ENCODE measurements at places on chromosomes 5 and 9.

GRCh38 chr5:75567710-75568109 is 43.5 kb upstream of the ANKDD1B start:
- no peak for DNase-seq

DNA sequence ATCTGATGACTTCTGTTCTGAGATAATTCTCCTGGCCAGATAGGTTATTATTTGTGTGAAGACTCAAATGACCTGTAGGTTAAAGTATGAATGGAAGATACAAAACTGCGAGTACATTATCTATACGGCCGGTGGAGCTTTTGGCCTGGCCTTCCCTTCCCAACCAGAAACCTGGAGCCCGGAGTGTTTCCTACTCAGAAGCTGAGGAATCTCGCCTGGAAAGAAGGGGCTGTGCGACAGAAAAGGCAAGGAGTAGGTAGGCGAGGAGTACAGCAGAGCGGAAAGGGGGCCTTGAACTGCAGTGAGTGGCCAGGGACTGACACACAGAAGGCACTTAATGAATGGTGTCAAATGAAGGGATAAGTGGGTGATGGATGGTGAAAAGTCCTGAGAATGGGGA is 34.6 kb downstream of the ANGPTL2 start:
- DNase-seq = no peak

GRCh38 chr9:122228191-122228567 is 578 bp downstream of the LHX6 start:
- DNase-seq = no peak

DNA sequence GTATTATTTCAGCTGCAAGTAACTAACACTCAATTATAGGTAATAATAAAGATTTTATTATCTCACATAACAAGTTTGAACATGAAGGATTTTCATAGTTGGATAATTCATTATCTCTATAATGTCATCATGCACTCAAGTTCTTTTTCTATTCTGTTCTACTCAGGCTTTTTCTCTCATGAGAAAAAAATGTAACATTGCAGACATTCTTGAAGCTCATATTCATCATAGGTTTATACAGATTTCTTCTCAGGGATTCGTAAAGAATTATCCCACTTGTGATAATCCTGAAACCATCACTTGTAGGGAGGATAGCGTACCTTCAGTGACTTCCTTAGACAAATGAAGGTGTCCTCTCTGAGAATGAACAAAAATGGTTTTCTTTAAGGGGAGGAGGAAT is 150.3 kb downstream of the XRCC4 start:
- DNase-seq = no peak

DNA sequence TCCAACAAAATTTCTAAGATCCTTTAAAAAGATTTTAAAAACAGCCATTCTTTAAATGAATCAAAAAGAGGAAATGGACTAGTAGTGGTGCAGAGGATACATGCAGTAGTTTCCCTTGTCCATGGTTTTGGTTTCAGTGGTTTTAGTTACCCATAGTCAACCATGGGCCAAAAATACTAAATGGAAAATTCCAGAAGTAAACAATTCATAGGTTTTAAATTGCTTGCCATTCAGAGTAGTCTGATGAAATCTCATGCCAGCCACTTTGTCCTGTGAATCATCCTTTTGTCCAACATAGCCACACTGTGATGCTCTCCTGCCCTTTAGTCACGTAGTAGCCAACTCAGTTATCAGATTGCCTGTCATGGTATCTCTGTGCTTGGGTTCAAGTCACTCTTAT is 286.1 kb downstream of the ANXA1 start:
- no peak for DNase-seq

- DNase-seq = no peak
Observed at GRCh38 chr5:125424402-125425141, 678.1 kb upstream of the ZNF608 start.

DNA sequence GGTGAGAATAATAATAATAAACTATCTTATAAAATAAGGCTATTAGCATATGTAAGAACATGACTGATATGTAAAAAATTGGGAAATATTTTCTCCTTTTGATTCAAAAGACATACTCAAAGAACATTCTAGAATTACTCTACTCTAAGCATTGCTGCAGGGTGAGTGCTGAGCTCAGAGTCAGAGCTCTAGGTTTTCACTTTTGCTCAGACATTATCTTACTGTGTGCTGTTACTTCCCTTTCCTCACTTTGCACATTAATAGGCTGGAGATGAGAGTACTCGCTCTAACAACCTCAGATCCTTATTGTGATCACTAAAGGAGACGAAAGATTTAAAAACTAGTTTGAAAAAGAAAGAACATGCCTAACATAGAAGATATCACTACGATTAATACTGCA is 99.4 kb upstream of the C9orf72 start:
- DNase-seq = no peak

DNA sequence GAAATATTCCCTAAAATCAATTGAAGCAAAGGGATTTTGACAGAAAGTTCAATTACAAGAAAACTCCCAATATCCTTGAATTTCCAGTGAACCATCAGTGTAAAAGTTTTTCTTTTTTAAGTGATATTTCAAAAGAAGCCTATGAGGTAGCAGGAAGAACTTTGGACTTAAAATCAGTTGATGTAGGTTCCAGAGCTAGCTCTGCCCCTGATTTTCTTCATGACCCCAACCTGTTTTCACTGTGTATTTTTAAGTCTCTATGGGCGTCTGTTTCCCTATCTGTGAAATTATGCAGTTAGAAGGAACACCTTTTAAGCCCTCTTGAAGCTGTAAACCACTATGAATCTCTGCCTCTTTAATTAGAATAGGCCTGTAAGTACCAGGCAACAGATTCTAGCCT is 66.2 kb upstream of the SLC1A1 start:
- DNase-seq = no peak

DNA sequence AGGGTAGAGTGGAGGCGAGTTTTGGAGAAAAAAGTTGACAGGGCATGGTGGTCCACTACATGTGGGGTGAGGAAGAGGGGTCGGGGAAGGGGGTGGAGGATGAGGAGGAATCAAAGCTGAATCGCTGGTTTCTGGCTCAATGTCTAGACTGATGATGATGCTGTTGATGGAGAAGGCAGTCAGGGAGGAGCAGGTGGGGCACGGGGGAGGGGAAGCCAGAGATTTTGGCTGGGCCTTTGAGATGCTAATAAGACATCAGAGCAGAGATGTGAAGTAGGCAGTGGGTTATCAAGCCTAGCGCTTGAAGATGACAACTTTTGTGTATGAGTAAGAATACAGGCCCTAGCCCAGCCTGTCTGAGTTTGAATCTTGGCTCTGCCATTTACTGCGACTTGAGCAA is 32.4 kb upstream of the TTC23L start:
- DNase-seq = no peak

Measured in adrenal gland (tissue), 19 donors.